ENCODE measurements at places on chromosomes 3 and 15. TPM values are rescaled to one million over a fixed set of nuclear protein-coding genes. Genes with fewer than 3 reads are reported as not detected.

Gene RARRES1
- total RNA-seq = not detected

Gene SOX14
- total RNA-seq = not detected

Gene PLS1
- total RNA-seq = 7.2 TPM

Gene GHSR
- not detected for total RNA-seq

Gene C2CD4B
- total RNA-seq = not detected

Gene NAALADL2
- total RNA-seq = 0.70 TPM

Gene CKMT1A
- total RNA-seq = 6.1 TPM

Gene NPAP1
- total RNA-seq = not detected

Gene CHAC1
- total RNA-seq = 35.3 TPM

Gene GAP43
- not detected for total RNA-seq

Gene ASB14
- total RNA-seq = not detected

Gene CP
- total RNA-seq = not detected

Gene CHCHD4
- total RNA-seq = 26.9 TPM

Gene RTP4
- not detected for total RNA-seq

Gene ARPP21
- total RNA-seq = 1.1 TPM

Gene CDCP1
- not detected for total RNA-seq

Gene LRRC15
- total RNA-seq = not detected

Gene WNT7A
- not detected for total RNA-seq

Gene ST3GAL6
- total RNA-seq = 0.25 TPM

Gene ADAMTS9
- not detected for total RNA-seq

Gene IFT122
- 48.1 TPM for total RNA-seq

Gene MESP1
- total RNA-seq = not detected

Gene MINAR1
- total RNA-seq = 1.3 TPM

Gene NCEH1
- 7.8 TPM for total RNA-seq

Gene MUC4
- 0.11 TPM for total RNA-seq

Gene PLD1
- total RNA-seq = not detected

Gene SAXO2
- total RNA-seq = 6.6 TPM

Gene AGTR1
- total RNA-seq = not detected

Gene APBA2
- not detected for total RNA-seq

Gene C3orf52
- total RNA-seq = 11.2 TPM

Gene CHRNA3
- total RNA-seq = not detected

Gene UBAP1L
- total RNA-seq = 8.7 TPM

Gene KNL1
- 58.7 TPM for total RNA-seq

Gene MASP1
- not detected for total RNA-seq

Gene ZNF654
- 13.3 TPM for total RNA-seq

Gene PLA2G4E
- total RNA-seq = not detected

Gene STAB1
- not detected for total RNA-seq

Gene TMEM108
- not detected for total RNA-seq

Gene ITIH3
- total RNA-seq = not detected

Gene PPM1M
- 15.6 TPM for total RNA-seq

Gene ARHGEF26
- 0.35 TPM for total RNA-seq

Gene C2CD4A
- total RNA-seq = not detected

Gene SAMD7
- total RNA-seq = 0.96 TPM

Gene LCMT2
- total RNA-seq = 10.5 TPM

Gene PARP16
- 24.9 TPM for total RNA-seq

Gene CELF6
- total RNA-seq = not detected

Gene TLR9
- total RNA-seq = 9.0 TPM

Gene WDR93
- not detected for total RNA-seq

Gene DUOXA2
- total RNA-seq = not detected

Gene FYCO1
- total RNA-seq = 15.2 TPM

Gene GOLGA8M
- total RNA-seq = not detected

Gene LMLN
- total RNA-seq = 7.1 TPM
